ENCODE measurements at places on chromosomes 7 and 10.

- DNase-seq = no peak
Measured at GRCh38 chr10:58706836-58707235, 194.2 kb downstream of the BICC1 start.

- no peak for DNase-seq
Measured at GRCh38 chr7:158066085-158066484, 521.5 kb downstream of the PTPRN2 start.

GRCh38 chr7:69624435-69625230 is 26.4 kb downstream of the AUTS2 start:
- no peak for DNase-seq

DNA sequence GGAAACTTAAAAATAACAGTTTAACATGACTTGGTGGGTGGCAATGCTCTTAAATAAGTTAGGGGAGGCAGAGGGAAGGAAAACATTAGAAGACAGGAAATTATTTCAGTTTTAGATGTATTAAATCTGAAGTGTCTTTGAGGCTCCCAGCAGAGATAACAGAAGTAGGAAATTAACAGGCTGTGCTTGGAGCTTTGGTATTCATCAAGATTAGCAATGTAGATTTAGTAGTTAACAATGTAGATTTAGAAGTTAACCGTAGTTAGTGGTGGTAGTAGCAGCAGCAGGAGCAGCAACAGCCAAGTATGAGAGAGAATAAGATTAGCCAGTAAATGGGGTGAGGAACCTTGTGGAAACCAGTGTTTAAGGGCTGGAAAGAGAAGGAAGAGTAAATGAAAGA is 48.7 kb upstream of the UBN2 start:
- DNase-seq = no peak
